Neural crest cell (in vitro differentiated cells): ENCODE measurements at places on chromosomes 1 and 21.

GRCh38 chr1:1305300-1306069 lies 2.2 kb downstream of the ACAP3 start:
- DNase-seq, result no peak

GRCh38 chr1:153698923-153699714 lies 20.6 kb downstream of the NPR1 start:
- no peak for DNase-seq

GRCh38 chr1:201596101-201596868 lies 57.4 kb downstream of the NAV1 start:
- no peak for DNase-seq

GRCh38 chr1:203461717-203462116 lies 13.9 kb upstream of the PRELP start:
- DNase-seq, result no peak

DNA sequence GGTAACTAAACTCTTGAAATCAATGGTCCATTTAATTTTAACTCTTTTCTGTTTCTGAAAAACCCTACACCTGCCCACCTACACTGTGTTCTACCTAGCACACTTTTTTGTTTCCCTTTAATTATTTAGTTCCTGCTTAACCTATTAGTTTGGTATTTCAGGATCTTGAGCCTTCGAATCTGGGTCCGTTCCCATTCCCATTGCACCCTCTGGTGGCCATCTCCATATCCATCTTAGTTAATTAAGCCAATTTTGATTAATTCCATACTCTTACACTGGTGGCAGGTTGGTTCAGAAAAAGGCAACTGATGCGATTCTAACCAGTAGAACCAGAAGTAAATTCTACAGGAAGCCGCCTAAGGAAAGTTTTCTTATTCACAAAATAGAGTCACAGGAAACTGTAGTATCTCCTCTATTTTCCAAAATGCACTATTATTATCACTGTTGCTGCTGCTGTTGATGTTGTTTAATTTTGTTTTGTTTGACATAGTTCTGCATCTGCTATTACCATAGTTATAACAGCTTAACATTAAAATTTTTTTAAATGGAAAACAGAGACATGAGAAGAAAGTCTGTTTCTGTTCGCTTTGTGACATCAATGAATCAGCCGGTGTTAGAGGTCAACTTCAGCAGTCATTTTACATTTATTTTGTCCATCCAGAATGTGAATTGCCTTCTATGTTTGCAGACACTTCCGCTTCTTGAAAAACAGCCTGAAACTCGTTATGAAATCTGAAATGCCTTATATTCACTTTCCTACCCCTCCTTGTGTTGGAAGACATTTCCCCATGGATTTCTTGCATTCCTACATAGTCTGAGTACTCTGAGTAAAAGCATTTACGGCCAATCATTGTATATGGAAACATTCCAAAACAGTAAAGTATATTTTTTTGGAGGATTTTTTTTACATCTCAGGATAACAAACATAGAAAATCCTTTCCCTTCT lies 115.5 kb upstream of the NCAM2 start:
- DNase-seq, result peak; percentile 51
